HFFc6 (cell line): ENCODE measurements at places on chromosomes 1 and 21.

DNA sequence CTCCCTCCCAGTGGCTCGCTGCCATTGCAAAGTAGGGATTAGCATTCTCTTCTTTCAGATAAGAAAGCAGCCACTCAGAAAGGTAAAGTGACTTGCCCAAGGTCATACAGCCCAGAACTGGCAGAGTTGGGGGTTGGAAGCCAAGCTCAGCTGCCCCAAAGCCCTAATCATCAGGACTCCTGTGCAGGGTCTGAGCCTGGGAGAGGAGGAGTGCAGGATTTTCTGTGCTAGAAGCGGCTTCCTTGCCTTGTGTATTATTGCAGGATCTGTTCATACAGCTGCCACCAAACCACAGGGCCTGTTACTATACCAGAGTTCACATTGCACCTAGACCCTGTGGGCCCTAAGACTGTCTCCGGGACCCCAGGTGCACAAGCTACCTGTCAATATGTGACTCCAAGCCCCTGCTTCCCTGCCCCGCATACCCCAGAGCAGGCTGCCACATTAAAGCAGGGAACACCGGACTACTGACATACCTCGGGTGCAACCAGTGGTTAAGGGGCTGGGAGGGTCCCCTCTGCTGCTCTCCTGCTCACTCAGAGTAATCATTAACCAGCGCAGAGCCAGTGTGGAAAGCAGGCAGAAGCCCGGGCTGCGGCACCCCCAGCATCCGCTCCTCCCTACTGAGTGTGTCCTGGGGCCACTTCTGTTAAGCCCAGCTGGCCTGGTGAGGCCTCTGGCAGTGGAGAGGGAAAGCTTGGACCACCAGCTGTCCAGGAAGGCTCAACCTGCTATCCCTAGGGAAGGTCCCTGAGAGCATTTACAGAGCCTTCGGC lies 15.8 kb downstream of the HSPG2 start:
- DNase-seq = no peak

DNA sequence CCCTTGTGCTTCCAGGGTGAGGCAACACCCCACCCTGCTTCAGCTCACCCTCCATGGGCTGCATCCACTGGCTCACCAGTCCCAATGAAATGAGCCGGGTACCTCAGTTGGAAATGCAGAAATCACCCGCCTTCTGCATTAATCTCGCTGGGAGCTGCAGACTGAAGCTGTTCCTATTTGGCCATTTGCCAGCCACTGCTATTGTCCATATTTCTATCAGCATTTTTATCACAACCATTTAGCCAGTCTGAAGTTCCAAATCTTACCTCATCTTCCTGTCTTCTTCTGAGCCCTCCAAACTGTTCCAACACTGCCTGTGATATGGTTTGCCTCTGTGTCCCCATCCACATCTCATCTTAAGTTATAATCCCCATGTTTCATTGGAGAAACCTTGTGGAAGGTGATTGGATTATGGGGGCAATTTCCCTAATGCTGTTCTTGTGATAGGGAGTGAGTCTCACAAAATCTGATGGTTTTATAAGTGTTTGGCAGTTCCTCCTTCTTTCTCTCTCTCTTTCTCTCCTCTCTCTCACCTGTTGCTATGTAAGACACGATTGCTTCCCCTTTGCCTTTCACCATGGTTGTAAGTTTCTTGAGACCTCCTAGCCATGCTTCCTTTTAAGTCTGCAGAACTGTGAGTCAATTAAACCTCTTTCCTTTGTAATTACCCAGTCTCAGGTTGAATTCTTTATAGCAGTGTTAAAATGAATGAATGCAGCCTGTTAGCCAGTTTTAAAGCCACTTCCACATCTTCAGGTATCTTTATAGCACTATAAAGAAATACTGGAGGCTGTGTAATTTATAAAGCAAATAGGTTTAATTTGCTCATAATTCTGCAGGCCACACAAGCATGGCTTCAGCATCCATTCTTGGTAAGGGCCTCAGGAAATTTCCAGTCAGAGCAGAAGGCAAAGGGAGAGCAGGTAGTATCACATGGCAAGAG lies 203.5 kb downstream of the FCRL5 start:
- DNase-seq = no peak

DNA sequence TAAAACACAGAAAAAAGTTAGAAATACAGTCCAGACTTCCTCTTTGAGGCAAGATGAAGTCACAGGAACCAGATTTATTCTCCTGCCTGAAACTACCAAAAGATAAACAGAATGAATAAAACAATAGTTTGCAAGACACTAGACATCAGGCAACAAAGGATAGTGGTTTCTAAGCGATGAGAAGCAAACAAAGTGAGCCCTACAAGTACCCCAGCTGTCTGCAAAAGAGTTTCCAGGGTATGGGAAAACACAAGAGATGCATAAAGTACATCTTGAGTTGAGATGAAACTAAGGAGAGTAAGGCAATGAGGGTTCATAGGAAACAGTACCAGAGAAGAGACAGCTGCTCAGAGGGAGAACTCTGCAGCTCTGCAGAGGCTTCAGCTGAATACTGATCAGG lies 83.3 kb upstream of the COL24A1 start:
- DNase-seq = no peak

GRCh38 chr1:185573162-185573561 lies 161.0 kb upstream of the HMCN1 start:
- no peak for DNase-seq

DNA sequence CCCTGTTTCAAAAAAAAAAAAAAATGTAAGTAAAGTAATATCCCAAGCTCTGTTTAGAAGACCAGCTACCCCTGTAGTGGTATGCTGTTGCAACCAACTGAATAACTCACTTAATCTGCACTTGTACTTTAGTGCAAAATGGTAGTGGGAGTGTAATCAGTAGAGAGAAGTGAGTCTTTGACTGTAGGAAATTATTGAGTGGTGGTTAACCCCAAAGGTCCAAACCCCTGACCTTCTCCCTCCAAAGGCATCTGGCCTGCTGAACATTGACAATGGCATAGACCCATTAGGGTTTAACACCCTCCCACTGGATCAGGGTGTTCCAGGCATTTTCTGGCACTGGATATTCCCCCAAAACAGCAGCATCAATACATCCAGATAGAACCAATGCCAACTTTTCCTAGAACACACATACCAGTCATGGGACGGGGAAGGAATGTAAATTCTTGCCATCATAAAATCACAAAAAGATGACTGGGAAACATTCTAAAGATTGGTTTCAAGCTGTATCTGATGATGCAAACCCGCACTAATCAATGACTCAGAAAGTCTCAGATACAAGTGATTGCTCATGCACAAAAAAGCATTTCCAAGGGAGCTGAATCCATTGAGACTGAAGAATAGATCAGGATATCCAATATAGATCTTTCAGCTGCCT lies 110.3 kb downstream of the MRPL39 start:
- peak; percentile 13 for DNase-seq

- DNase-seq = no peak
Observed at GRCh38 chr1:199020904-199021303, 382.1 kb downstream of the PTPRC start.

DNA sequence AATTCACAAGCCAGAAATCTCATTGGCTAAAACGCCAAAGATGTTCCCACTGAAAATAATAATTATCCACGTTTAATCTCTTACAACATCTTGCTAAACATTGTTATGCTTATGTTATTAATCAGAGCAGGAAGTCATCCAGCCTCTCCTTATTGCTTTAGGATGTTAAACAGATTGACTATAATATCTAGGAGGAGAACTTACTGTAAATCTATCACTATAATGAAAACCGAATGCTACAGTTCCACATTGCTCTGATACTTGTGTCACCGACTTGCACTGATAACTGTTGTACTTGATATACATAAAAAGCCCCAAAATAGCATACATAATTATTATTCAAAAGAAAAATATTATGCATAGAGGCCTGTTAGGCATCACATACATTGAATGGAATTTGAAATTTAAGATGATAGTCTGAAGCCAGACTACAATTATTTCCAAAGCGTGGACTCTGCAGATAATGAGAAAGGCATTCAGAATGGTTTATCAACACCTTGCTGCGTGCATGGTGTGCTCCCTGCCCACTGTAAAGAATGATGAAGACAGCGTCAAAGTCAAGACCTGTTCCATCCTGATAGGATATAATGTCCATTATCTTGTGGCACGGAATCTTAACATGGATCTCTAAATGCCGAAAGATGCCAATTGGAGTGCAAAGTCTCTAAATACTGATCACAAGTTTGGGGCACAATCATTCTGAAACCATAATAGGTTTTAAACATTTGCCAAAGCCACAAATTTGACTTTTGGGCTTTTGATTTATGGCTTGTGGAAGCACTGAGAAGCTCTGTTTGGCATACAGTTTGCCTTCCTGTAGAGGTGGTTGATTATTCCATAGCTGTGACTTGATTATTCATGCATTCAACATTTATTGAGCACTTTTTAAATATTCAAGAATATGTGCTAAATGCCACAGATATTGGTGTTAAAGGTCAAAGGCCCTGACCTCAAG lies 71.3 kb downstream of the CRB1 start:
- DNase-seq = no peak

DNA sequence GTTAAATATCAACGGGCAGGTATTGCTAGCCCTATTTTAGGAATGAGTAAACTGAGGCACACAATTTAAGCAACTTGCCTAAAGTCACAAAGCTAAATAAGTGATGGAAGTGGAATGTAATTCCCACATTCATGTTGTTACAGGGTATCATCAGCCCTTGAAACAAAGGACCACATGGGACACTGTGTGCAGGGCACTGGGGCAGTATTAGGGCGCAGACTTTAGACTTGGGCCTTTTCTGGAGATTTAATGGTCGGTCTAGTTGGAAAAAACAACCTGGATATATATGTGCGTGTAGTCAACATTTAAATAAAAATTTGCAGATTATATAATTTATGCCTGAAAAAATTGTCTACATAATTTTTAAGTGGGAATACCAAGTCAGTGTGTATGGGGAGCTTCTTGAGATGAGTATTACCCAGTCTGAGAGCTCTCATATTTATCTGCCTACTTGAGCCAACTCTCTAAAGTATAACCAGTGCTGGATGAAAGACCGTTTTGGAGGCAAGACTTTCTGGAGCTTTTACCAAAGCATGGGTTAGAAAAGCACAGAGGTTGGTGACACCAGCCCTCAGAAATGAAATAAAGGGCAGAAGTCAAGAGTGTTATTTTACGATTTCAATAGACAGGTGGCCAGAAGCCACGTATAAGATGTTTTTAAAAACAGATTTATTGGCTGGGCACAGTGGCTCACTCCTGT lies 1.6 kb downstream of the KDM1A start:
- no peak for DNase-seq

DNA sequence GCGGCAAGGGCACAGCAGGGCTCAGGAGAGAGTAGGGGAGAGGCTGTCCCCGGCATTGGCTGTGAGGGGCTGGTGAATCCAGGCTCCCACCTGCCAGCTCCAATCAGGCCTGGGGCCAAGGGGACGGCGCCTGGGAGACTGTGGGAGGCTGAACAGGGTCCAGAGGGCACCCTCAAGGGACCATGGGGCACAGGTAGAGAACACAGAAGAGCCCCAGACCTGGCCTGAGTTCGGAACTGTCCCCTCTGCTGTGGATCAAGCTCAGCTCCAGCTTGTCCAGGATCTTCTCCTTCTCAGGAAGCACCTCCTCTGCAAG lies 67.0 kb downstream of the KCNAB2 start:
- no peak for DNase-seq

GRCh38 chr1:216071262-216071661 lies 352.0 kb downstream of the USH2A start:
- no peak for DNase-seq

- peak; percentile 42 for DNase-seq
Observed at GRCh38 chr1:43147625-43148327, 24.3 kb downstream of the EBNA1BP2 start.

DNA sequence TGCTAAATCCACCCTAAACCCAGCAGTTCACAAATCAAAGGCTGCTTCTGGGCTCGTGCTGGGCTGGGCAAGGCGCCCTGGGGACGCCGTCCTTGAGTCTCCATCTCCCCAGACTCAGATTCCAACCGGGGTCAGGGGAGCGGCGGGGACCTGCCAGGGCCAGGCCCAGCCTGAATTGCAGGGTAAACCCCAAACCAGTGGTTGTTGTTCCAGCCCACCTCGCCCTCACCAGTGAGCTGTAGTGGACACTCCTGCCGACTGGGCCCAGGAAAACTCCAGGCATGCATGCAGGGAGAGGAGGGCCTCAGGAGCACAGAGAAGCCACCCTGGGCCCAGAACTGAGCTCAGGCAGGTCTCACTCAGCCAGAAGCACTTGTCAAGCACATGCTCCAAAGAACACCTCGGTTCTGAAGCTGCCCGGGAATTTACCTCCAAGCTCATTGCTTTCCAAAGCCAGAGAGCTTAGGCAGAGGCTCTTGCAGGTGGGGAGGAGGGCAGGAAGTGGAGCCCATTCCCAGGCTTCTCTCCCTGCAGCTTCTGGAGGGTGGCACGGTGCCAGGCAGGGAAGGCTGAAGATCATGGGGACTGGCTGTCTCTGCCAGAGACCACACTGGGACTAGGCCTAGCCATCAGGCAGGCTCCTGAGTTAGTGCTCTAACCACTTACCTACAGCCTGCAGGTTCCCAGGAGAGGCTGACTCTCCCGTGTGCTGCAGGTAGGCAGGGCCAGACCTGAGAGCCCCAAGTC lies 437.0 kb downstream of the MATN1 start:
- DNase-seq = no peak

DNA sequence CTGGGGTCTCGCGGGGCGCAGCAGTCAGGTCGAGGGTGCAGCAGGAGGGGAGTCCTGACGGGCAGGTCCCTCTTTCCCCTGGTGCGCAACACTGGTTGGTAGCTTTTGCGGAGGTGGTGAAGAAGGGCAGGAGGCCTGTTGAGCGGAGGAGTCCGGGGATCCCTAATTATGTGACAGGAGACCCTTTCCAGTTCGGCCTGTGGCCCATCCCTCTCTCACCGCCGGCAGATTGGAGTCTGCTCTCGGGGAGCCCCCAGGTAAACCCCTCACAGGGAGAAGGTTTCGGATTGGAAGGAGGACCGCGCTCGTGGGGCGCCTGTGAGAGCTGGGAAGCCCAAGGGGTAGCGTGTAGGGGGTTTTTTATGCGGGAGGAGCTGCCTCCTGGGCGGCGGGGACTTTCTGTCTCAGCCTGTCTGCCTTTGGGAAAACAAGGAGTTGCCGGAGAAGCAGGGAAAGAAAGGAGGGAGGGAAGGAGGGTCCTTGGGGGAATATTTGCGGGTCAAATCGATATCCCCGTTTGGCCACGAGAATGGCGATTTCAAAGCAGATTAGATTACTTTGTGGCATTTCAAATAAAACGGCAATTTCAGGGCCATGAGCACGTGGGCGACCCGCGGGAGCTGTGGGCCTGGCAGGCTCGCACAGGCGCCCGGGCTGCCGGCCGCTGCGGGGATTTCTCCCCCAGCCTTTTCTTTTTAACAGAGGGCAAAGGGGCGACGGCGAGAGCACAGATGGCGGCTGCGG lies 9.5 kb downstream of the SIM2 start:
- no peak for DNase-seq

DNA sequence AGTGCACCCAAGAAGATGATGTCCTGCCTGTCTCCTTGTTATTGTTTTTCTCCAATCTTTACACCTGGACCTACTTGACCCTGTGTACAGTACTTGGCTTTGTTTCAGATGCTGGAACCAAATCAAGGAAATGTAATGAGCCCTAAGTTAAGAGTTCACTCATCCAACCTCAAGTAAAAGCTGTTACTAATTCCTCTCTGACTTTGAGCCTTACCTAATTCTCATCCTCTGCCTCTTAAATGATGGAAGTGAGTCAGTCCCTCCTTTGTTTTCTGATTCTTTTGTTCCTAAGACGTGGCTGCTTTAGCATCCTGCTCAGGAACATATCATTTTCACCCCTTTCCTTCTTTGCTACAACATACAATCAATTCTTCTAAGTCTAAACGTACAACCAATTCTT lies 15.3 kb upstream of the PLA2G4A start:
- no peak for DNase-seq
